ENCODE measurements at places on chromosomes 3 and 15. TPM values are rescaled to one million over a fixed set of nuclear protein-coding genes. Genes with fewer than 3 reads are reported as not detected.

GRCh38 chr15:58487724-58488120 is 55.9 kb downstream of the LIPC start:
- no peaks in the 10 kb centered on the region for H3K36me3 ChIP-seq
- H3K4me1 ChIP-seq, result no peaks in the 10 kb centered on the region
- no peak overlapping the region for H3K4me3 ChIP-seq
- no peak for DNase-seq

Gene LPP
- total RNA-seq, result 180 TPM

DNA sequence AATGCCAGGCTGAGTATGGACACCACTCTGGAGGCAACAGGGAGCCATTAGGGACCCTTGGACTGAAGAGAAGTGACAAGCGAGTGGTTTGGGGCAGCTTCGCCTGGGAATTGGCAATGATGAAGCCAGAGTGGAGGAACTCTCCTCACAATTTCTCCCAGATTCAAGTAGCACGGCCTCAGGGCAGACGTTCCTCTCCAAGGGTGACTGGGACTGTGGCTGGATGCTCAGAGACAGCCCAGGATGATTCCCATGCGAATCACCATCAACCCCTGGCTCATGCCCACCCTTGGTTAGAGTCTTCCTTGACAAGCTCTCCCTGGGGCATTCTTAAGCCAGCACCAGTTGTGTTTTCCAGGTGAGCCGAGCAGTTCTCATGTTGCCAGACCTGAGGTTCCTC is 16.3 kb upstream of the DOCK3 start:
- no peaks in the 10 kb centered on the region for H3K27me3 ChIP-seq
- no peaks in the 10 kb centered on the region for H3K36me3 ChIP-seq
- peaks cover 6% of the 10 kb centered on the region for H3K4me1 ChIP-seq
- no peak for DNase-seq

Gene CTXN2
- not detected for total RNA-seq

DNA sequence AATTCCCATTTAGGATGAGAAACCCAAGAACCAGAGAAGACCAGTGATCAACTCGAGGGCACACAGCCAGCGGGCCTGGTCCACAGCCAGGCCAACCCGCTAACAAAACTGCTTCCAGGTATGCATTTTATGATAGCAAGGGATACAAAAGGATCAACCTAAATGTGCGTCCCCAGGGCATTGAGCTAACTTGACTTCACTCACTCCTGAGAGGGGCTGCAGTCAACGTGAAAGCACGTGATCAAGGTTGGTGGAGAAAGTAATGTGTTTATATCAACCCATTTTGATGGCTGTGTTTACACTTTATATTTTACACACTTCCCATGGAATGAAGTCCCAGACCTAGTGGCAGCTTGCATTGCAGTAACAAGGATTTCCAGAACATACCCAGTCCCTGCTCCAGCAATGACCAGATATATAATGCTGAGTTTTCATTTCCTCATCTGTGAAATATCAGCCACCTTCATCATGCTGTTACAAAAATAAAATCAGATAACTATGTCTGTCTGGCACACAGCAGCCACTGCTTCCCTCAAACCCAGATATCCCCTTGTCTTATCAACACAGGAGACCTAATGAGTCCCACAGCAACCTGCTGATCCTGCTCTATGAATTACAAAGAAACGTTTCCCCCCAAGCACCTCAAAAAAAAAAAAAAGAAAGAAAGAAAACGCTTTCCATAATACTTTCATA is 2.0 kb downstream of the KLHL6 start:
- no peaks in the 10 kb centered on the region for H3K27me3 ChIP-seq
- peak overlapping the region; percentile 52 for H3K4me3 ChIP-seq
- peaks cover 16% of the 10 kb centered on the region for H3K4me1 ChIP-seq
- DNase-seq, result no peak

GRCh38 chr3:134904776-134905646 is 110.0 kb downstream of the EPHB1 start:
- no peak overlapping the region for H3K27ac ChIP-seq
- H3K4me3 ChIP-seq, result no peak overlapping the region
- DNase-seq, result no peak
- no peaks in the 10 kb centered on the region for H3K36me3 ChIP-seq
- H3K4me1 ChIP-seq, result no peaks in the 10 kb centered on the region
- H3K27me3 ChIP-seq, result no peaks in the 10 kb centered on the region

DNA sequence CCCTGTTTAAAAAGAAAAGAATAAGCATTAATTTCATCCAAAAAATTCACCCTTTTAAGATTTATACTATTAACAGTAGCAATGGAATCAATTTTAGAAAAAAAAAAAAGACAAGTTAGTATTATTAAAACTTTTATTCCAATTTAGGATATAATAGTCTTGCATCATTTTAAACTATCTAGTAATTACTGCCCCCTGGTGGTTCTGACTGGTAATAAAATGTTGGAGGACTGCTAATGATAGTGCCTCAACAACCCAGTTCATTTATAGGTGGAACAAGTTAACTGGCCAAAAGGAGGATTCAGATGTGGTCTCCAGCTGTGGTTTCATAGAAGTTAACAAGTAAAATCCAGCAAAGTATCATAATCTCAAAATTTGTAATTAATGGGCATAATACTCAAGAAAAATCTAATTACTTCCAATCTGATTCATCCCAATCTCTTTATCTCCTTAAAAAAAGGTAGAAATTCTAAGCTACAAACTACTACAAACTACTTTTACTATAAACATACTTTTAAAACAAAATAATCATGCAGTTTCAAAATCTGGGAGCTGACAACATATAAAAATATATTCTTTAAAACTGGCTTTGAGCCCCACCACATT is 30.7 kb upstream of the WDR49 start:
- peaks cover 68% of the 10 kb centered on the region for H3K36me3 ChIP-seq
- H3K27me3 ChIP-seq, result no peaks in the 10 kb centered on the region
- H3K4me1 ChIP-seq, result no peaks in the 10 kb centered on the region
- no peak overlapping the region for H3K27ac ChIP-seq
- H3K4me3 ChIP-seq, result no peak overlapping the region

- H3K4me1 ChIP-seq, result no peaks in the 10 kb centered on the region
- no peak for DNase-seq
- H3K36me3 ChIP-seq, result no peaks in the 10 kb centered on the region
- H3K27me3 ChIP-seq, result no peaks in the 10 kb centered on the region
Measured at GRCh38 chr3:19190602-19191001, 42.3 kb downstream of the KCNH8 start.

- H3K27me3 ChIP-seq, result no peaks in the 10 kb centered on the region
- peaks cover 8% of the 10 kb centered on the region for H3K4me1 ChIP-seq
- no peak for DNase-seq
- H3K4me3 ChIP-seq, result no peak overlapping the region
- H3K27ac ChIP-seq, result no peak overlapping the region
Measured at GRCh38 chr3:27509376-27509775, 25.2 kb upstream of the SLC4A7 start.

DNA sequence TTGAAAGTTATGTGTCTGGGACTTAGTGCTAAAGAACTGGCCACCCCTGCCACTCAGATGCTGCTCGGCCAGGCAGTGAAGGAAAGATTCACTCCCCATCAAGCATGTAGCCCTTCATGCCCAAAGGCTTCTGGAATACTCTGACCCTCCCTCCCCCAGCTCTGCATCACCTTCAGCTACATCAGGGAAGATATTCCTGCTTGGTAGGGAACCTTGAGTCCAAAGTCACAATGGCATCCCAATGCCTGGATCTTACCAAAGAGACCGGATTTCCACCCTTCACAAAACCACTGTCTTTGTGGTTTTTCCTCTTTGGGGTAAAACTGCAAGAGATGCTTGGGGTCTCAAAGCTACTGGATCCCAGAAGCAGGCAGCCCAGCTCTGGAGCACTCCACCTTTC is 18.2 kb upstream of the BCL2A1 start:
- no peaks in the 10 kb centered on the region for H3K27me3 ChIP-seq
- H3K4me1 ChIP-seq, result peaks cover 6% of the 10 kb centered on the region
- no peak overlapping the region for H3K27ac ChIP-seq
- no peaks in the 10 kb centered on the region for H3K36me3 ChIP-seq
- no peak for DNase-seq

DNA sequence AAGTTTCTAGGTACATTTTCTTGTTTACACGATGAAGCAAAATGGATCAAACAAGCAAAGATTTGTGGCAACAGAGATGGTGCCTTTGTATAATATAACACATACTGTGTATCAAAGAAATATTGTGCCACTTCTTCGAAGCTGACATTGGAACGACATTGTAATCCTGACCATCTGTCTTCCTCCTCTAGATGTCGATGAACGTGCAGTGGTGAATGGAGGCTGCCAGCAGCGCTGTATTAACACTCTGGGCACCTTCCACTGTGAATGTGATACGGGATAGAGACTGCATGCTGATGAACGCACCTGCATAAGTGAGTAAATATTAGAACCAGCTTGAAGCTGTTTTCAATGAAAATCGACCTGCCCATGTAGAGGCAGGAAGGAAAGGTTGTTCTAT is 613.3 kb upstream of the GOLIM4 start:
- no peak overlapping the region for H3K4me3 ChIP-seq
- no peaks in the 10 kb centered on the region for H3K4me1 ChIP-seq
- H3K27ac ChIP-seq, result no peak overlapping the region
- no peak for DNase-seq
- H3K27me3 ChIP-seq, result no peaks in the 10 kb centered on the region
- H3K36me3 ChIP-seq, result no peaks in the 10 kb centered on the region

Gene NR1I2
- total RNA-seq, result 0.21 TPM

GRCh38 chr3:4302747-4303146 is 422 bp upstream of the SETMAR start:
- no peaks in the 10 kb centered on the region for H3K36me3 ChIP-seq
- peaks cover 24% of the 10 kb centered on the region for H3K4me1 ChIP-seq
- no peak for DNase-seq
- peak overlapping the region; percentile 93 for H3K27ac ChIP-seq
- peak overlapping the region; percentile 70 for H3K4me3 ChIP-seq

Gene GPR149
- not detected for total RNA-seq

DNA sequence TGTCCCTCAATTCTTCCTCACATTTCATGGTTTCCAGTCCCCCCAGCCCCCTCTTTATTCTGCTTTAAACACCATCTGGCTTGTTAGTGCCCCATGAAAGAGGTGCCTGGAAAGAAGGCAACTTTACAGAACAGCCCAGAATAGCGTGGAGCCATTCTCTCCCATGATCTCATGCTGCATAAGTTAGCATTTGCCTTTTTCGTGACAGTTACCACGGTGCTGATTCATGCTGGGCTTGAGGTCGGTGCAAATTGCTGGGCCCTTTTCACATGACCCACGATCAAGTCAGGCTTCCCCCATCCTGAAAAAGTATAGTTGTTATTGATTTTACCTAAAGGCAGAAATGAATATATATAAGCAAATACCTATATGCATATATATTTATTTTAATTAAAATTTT is 29.6 kb downstream of the SQOR start:
- H3K4me1 ChIP-seq, result peaks cover 24% of the 10 kb centered on the region
- no peak overlapping the region for H3K27ac ChIP-seq
- peaks cover 63% of the 10 kb centered on the region for H3K36me3 ChIP-seq
- no peaks in the 10 kb centered on the region for H3K27me3 ChIP-seq
- DNase-seq, result no peak

DNA sequence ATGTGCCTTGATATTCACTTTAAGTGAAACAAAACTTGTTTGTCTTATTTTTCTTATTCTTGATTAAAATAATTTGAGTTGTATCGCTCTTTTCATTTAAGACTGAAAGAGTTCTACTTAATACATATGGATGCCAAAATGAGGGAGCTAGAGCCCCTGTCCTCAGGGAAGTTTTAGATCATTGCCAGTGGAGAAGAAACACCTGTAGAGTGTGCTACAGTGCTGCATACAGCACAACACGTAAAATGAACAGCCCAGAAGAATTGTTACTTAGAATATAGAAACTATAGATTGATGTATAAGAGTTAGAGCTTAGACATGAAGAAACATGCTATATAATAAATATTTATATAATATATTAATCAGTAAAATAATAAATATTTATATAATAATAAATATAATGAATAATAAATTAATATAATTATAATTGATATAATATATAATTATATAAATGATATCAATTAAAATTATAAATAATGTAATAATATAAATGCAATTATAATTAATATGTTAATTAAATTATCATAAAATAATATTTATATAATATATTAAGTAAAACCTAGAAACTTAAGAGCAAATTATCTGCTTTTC is 1234.7 kb downstream of the ROBO2 start:
- no peak for DNase-seq
- no peaks in the 10 kb centered on the region for H3K4me1 ChIP-seq

Gene ACAP2
- total RNA-seq, result 68.9 TPM

GRCh38 chr3:77468626-77469020 is 428.7 kb downstream of the ROBO2 start:
- no peak for DNase-seq
- no peaks in the 10 kb centered on the region for H3K36me3 ChIP-seq
- no peaks in the 10 kb centered on the region for H3K27me3 ChIP-seq
- peaks cover 20% of the 10 kb centered on the region for H3K4me1 ChIP-seq
- peak overlapping the region; percentile 9 for H3K27ac ChIP-seq

DNA sequence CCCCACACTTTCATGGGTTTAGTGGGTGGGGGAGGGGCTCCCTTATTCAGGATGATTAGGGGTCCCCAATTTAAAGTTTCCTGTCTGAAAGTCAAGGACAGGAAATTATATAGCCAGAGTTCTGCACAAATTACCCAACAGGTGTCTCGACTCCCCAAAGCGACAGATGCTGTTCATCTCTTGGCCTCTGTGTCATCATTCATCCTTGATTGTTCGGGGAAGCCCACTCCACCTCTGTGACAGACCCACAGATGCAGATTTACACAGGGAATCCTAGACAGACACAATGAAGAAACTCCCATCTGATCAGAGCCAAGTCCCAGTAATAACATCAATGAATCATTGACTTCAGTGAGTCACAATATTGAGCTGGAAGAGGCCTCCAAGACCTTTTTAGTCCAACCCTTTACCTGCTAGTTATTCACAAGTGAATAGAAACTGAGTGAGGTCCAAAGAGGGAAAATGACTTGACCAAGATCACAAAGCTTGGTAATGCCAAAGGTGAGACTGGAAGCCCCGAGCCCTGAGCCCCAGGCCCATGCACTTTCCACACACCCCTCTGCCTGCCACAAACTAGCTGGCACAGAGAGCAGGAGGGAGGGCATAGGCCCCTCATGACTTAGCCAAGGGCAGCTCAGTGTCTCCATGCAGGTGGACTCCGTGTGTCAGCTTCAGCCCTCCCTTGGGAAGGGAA is 7.9 kb upstream of the SRP14 start:
- no peak for DNase-seq
- H3K27ac ChIP-seq, result peak overlapping the region; percentile 72
- no peaks in the 10 kb centered on the region for H3K27me3 ChIP-seq

DNA sequence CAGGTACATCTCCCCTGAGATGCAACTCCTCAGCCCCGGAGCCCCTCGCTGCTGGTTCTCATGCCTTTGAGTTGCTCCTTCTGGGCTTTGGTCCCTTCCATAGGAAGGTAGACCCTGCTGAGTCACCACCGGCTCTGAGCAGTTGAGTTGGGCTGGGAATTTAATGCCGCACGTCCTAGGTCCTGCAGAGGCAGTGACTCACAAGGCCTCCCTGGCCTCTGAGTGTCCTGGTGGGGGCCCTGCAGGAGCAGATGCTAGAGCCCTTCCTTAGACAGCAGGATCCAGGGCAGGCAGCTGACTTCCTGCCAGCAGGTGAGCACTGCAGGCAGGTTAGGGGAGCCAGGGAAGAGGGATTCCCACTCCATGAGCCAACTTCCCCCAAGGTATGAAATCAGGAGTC is 5.5 kb upstream of the NTRK3 start:
- H3K4me1 ChIP-seq, result peaks cover 11% of the 10 kb centered on the region
- no peaks in the 10 kb centered on the region for H3K36me3 ChIP-seq
- no peak for DNase-seq
- peaks cover 35% of the 10 kb centered on the region for H3K27me3 ChIP-seq
